ENCODE measurements at places on chromosomes 1 and 21.
A peak's percentile ranks its signal among the peaks of the same experiment; 100 is the strongest.

- DNase-seq, result no peak
Measured at GRCh38 chr1:19512545-19512944, 27.2 kb upstream of the CAPZB start.

GRCh38 chr1:11501491-11501897 lies 22.5 kb downstream of the DISP3 start:
- DNase-seq, result no peak

- DNase-seq, result no peak
Measured at GRCh38 chr1:104156738-104157137, 407.0 kb downstream of the AMY1C start.

DNA sequence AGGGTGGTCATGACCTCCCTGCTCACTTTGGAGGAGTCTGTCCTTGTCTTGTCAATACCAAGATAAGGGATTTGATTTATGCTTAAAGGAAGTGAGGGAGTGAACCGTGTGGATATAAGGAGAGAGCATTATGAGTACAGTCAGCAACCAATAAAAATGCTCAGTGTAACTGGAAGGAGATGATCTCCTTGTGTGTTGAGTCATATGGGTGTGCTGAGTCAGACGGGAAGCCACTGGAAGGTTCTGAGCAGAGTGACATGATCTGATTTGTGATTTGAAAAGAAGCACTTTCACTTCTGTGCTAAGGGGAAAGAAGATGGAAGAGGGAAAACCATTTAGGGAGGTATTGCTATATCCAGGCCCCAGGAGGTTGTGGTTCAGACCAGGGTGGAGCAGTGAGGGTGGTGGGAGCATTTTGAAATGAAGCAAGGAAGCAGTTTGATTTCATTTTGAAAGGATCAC lies 2.5 kb upstream of the BCL10 start:
- DNase-seq, result no peak

- DNase-seq, result no peak
Measured at GRCh38 chr1:44002606-44003157, 11.3 kb downstream of the CCDC24 start.

- no peak for DNase-seq
Measured at GRCh38 chr1:171676823-171677222, 24.3 kb upstream of the MYOC start.

DNA sequence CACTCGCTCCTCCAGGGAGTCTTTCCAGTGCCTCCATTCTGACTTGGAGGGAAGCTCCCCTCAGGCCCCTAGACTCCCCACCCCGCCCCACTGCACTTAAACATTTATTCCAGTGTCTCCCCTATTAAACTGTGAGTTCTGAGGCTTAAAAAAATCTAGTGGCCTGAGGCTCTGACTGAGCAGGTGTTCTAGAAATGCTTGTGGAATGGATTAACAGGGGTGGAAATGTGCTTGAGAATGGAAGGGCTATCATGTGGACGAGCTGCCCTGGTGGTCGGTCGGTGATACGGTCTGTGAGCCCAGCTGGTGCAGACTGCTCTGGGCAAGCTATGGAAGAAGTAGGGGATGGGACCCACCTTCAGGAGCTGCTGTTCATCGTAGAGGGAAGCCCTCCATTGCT lies 130.2 kb downstream of the PEX14 start:
- DNase-seq, result no peak

- no peak for DNase-seq
Measured at GRCh38 chr1:149849111-149849946, 50.0 kb upstream of the BOLA1 start.

DNA sequence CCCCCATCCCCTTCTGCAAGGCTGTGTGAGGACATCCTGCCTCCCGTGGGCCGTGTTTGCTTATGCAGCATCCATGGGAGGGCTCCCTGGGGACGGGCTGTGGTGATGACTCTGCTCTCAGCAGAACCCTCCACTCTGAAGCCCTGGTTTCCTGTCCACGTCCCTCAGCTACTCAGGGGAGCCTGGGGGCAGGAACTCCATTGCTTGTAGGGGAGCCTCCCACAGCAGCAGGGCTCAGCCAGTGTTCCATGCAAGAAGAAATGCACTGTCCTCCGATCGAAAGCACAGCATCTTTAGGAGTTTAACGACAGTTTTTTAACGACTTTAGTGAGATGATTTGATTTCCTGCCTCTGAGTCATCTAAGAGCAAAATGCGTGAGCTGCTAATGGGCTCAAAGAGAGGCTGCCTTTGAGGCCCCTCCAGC lies 8.3 kb upstream of the KCNAB2 start:
- DNase-seq, result no peak

DNA sequence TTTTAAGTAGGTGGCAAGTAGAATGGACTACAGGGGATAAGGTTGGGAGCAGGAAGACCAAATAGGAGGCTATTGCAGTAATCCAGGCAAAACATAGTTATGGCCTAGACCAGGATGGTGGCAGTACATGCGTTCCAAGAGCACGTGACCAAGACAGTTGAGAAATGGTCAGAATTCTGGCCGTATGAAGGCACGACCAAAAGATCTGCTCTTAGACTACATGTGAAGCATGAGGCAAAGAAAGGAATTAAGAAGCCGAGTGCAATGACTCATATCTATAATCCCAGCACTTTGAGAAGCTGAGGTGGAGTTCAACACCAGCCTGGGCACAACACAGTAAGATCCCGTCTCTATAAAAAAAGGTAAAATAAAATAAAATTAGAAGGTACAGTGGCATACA lies 71.3 kb downstream of the LUZP1 start:
- DNase-seq, result no peak

- no peak for DNase-seq
Measured at GRCh38 chr1:200392625-200393185, 17.1 kb downstream of the ZNF281 start.

DNA sequence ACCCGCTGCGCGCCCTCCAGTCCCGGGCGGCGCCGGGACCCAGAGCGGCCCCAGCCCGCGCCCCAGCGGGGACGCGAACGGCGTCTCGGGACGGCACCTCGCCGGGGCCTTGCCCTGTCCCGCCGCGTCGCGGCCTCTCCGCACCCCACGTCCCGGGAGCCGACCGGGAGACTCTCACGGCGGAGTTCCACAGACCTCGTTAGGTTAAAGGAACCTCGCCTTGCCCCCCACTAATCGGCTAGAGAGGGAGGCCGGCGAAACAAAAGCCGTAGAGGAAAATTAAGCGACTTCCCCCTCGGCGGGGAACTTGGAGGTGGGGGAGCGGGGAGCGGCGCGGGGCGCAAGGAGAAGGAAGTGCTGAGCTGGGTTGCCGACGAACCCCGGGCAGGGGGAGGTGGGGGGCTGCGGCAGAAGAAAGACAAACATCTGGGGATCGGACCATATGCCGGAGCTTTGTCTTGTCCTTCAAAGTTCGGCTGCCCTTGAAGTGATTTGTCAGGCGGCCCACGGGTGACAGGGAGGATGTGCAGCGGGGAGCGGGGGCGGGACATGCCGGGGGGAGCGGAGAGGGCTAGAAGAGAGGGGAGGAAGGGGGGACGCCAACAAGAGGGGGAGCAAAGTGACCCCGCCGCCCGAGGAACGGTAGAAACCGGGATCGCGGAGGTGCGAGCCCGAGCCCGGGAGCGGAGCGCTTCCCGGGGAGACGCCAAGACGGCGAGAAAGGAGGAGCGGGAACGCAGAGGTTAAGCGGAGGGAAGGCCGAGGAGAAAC lies 120.0 kb upstream of the RRP15 start:
- DNase-seq, result no peak

DNA sequence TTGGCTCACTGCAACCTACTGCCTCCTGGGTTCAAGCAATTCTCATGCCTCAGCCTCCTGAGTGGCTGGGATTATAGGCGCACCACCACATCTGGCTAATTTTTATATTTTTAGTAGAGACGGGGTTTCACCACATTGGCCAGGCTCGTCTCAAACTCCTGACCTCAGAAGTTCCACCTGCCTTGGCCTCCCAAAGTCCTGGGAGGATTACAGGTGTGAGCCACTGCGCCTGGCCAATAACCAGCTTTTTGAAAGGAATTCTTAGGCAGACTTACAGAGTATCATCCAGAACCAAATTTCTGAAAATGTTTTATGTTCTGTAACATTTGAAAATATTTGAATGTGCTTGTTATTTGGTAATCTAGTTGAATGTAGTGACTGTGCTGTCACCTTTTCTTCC lies 14.6 kb downstream of the BTF3L4 start:
- DNase-seq, result no peak

GRCh38 chr1:99726818-99727217 lies 39.6 kb downstream of the FRRS1 start:
- no peak for DNase-seq

GRCh38 chr21:46152927-46153246 lies 2.5 kb downstream of the FTCD start:
- no peak for DNase-seq

DNA sequence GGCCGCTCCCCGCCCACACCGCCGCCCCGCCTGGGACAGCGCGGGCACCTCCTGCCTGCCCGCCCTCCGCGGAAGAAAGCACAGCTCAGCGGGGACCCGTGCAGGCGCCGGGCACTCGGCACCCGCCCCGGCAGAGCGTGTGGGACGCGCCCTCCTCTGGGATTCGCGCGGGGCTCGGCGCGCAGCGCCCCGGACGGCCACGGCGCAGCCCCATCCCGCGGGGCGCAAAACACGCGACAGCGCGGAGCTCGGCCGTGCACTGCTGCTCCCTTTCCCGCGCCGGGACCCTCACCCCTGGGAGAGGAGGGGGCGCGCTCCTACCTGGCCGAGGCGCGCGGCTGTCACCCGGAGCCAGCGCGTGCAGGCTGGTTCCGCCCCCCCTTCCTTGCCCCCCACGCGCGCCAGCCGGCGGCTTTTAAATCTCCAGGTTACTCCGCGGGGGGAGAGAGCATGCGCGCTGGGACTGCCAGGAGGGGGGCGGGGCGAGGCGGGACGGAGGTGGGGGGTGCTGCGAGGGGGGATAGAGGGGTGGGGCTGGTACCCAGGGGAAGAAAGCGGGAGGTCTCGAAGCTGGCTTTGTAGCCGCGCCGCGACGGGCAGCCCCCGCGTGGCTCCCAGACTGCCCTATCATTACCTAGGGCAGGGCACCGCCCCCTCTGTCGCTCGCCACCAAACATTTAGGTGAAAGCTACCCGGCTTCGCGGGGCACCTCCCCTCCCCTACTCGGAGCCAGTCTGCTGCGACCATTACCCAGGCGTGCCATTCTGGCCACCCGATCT lies at the start of gene SLC45A3:
Gene SLC45A3, minus strand, starts transcription at position 437 of the 779 bp plus-strand sequence. CDS start 15,853 bp downstream, outside the sequence.
- DNase-seq, result peak; percentile 52

- no peak for DNase-seq
Measured at GRCh38 chr1:81340239-81340638, 460.5 kb upstream of the ADGRL2 start.

DNA sequence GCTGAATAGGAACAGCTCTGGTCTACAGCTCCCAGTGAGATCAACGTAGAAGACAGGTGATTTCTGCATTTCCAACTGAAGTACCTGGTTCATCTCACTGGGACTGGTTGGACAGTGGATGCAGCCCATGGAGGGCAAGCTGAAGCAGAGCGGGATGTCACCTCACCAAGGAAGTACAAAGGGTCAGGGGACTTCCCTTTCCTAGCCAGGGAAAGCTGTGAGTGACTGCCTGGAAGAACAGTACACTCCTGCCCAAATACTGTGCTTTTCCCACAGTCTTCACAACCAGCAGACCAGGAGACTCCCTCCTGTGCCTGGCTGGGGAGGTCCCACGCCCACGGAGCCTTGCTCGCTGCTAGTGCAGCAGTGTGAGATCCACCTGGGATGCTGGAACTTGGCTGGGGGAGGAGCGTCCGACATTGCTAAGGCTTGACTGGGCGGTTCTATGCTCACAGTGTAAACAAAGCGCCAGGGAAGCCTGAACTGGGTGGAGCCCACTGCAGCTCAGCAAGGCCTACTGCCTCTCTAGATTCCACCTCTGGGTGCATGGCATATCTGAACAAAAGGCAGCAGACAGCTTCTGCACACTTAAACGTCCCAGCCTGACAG lies 14.7 kb downstream of the CR1L start:
- DNase-seq, result no peak

GRCh38 chr1:150841626-150842025 lies 33.6 kb upstream of the CTSK start:
- no peak for DNase-seq

GRCh38 chr21:43315244-43316137 lies 111.4 kb downstream of the SIK1 start:
- DNase-seq, result no peak

GRCh38 chr21:36384885-36385232 lies 333 bp upstream of the CHAF1B start:
- no peak for DNase-seq

DNA sequence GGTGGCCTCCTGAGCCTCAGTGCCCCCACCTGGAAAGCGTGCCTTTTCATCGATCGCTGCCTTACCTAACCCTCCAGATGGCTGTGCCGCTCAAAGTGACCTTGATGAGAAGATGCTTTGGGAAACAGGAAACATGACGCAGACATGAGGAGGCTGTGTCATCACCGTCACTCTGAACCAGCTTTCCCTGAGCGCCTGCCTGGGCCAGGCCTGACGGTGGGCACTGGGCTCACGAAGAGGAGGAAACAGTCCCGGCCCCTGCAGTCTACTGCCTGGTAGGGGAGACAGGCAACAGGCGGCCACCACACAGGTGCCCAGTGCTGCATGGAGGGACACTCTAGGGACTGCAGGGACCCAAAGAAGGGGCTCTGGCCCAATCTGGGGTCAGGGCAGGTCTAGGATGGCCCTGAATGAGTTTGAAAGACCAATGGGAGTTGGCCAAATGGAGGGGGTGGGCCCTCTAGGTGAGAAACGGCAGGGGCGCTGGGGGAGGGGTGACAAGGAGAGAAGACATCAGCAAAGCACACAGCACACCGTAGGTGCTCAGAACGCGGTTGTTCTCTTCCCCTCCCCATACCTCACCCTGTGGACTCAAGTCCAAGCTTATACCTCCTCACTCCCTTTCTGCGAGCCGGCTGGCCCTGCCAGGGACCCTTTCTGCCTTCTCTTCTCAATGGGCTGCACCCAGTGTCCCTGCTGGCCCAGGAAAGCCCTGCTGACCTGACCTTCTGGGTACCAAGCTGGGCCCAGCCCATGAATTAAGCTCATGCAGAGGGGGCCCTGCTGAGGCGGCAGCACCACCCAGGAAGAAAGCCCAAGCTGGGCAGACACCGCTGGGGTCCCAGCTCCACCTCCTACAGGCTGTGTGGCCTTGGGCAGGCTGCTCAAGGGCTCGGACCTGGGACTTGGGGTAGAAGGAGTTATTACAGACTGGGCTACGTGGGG lies 44.9 kb downstream of the GLIS1 start:
- DNase-seq, result no peak

GRCh38 chr1:156707417-156708217 lies 2.2 kb upstream of the CRABP2 start:
- no peak for DNase-seq

DNA sequence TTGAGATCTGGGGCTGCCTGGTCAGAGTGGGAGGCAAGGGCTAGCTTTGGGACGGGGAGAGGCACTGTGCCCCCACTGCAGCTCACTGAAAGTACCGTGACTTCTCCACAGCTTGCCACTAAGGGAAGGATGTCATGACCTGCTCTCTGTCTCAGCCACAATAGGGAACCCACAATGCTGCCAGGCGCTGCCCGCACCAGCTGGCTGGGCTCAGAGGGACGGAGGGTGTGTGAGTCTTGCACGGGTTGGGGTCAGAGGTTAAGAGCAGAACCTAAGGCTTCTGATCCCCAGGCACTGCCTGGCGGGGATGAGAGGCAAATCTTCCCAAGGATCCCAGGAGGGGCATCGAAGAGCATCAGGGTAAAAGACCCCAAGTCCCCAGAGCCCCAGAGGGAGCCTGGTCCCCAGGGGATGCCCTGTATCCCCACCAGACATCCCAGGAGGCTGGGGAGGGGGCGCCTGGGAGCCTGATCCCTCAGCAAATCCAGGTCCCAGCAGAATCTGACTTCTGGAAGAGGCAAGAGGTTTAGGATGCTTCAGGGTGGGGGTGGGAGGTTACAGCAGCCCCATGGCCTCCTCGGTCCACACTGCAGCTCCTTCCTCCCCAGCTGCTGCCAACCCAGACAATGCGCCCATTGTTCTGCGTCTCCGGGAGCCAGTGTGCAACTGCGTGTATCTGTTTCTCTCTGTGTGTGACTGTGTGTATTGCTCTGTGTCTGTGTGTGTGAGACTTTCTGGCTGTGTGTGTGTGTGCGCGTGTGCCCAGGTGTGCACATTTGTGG lies 2.0 kb upstream of the MARCKSL1 start:
- DNase-seq, result peak; percentile 70
